Neuronal stem cell (in vitro differentiated cells): ENCODE measurements at places on chromosomes 12 and 14.

DNA sequence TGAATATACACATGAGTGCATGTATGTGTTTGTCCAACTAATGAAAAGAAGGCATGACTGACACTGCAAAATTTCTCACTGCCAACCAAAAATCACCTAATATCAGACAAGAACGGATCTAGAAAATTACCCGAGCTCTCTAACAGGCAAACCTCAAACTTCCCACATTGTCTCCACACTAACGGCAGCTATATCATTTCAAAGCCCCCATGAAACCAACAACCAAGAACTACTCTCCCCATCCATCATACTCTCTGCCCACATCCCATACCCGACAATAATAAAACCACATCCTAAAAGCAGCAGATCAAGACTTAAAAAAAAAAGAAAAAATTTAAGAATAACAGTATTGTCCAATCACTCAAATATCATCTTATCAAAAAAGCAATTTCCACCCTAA, 227.1 kb downstream of the CEP128 start:
- DNase-seq, result no peak

DNA sequence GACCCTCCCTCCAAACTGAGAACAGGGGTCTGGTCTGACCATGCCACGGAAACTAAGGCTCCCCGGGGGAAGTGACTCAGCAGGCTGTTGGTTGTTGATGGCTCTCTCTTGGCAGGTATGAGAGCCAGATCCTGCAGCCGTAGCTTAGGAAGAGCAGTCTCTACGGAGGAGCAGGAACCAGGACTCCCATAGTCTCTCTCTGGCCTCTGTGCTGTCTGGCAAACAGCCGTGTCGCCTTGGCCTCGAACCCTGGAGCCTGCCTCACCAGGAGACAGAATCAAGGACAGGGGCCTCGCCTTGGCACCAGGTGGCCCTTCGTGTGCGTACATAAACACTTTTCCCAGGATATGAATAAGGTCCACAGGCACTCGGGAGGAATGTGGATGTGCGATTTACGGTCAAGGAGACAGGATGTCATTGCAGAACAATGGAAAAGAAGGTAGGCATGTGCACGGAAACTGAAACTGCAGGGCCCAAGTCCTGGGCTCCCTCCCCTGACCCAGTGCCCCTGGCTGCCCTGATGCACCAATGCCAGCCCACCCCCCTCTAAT, 7.9 kb downstream of the VWF start:
- no peak for DNase-seq

- no peak for DNase-seq
Observed at GRCh38 chr14:24921903-24922302, 128.0 kb downstream of the STXBP6 start.

- no peak for DNase-seq
Observed at GRCh38 chr12:95896846-95897245, 38.1 kb downstream of the SNRPF start.

GRCh38 chr12:49920241-49920914, 16.7 kb upstream of the FAIM2 start:
- no peak for DNase-seq

- DNase-seq, result no peak
Observed at GRCh38 chr14:90890322-90891020, 74.2 kb upstream of the TTC7B start.

GRCh38 chr14:89757313-89757939, 197.1 kb downstream of the EFCAB11 start:
- no peak for DNase-seq

GRCh38 chr12:114174326-114174725, 208.2 kb upstream of the RBM19 start:
- DNase-seq, result no peak

DNA sequence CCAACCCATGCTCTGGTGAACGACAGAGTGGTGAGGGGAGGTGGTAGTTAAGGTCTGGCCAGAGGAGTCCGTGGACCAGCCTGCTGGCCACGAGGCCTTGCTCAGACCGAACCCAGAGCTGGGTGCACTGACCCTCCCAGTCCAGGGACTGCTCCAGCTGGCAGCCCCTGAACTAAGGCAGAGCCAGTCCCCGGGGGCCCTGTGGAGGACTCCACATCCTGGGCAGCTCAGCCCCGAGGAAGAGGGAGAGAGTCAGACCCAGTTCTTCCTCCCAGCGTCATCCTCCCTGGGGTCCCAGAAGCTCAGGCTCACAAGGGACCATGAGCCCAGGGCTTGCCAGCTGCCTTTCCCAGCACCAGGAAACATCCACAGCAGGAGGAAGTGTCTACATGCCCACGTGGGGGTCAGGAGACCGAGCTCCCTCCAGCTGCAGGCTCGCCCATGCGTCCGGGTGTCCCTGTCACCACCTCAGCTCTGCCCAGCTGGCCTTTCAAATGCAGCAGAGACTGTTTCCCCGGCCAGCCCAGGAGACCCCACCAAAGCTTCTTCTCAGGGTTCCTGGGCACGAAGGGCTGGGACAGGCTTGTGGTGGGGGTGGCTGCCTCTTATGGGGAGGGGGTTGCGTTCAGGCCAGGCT, 194.4 kb downstream of the KIF26A start:
- DNase-seq, result no peak

DNA sequence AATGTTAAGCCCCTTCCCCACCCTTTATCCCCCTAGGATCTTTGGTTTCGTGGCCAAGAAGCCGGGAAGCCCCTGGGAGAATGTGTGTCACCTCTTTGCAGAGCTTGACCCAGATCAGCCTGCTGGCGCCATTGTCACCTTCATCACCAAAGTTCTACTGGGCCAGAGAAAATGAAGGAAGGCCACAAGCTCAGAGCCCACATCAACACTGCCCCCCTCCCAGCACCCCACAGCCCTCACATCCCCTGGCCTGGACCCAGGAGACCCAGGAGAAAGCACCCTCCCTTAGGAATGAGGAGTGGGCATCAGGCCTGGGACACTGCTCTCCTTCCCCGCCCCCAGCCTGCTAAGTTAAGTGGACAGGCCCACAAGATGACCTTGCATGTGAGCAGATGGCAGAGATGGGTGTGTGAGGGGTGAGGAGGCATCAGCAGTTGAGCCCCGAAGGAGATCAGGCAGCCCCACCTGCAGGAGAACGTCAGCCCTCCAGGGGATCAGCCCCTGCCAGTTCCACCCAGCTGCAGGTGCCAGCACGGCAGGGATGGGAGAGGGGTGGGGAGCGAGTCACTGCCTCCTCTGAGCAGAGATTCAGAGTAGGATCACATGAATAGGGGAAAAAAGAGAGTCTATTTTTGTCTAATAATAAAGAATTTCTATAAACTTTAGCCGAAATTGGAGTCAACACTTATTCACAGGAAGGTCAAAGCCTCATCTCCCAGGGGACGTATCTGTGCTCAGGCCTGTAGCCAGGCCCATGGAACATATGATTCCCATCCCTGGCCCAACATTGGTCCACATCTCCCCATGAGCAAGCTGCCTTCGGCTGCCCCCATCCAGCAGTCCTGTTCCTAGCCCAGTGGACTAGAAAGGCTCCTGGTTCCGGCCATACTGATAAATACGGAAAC, 14.1 kb downstream of the TNS2 start:
- DNase-seq, result no peak
